Eye (tissue), 1 donor: ENCODE measurements at places on chromosomes 16 and 17.

DNA sequence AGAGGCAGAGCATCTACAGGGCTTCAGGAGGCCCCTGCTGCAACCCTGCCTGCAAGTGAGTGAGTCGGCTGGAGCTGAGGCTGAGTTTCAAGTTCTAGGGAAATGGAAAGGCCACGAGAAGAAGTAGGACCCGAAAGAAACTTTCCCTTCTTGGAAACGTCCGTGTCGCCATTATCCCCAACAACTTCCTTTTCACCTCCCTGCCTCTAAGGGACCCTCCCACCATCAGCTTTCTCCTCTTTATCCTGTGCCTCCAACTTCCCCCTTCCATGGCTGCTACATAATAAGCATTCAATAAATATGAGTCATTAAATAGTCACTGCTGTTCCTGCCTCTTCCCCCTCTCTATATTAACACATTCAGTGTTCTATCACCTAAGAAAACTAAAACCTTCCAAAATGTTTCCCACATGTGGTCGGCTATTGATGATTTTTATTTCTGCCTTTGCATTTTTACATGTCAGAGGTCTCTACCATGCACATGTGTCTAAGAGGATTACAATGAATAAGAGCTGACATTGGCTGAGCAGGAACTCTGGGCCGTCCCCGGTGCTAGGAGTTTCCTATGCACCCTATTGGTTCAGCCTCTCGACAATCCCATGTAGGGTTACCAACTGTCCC lies 115.9 kb upstream of the TNRC6C start:
- DNase-seq, result no peak

DNA sequence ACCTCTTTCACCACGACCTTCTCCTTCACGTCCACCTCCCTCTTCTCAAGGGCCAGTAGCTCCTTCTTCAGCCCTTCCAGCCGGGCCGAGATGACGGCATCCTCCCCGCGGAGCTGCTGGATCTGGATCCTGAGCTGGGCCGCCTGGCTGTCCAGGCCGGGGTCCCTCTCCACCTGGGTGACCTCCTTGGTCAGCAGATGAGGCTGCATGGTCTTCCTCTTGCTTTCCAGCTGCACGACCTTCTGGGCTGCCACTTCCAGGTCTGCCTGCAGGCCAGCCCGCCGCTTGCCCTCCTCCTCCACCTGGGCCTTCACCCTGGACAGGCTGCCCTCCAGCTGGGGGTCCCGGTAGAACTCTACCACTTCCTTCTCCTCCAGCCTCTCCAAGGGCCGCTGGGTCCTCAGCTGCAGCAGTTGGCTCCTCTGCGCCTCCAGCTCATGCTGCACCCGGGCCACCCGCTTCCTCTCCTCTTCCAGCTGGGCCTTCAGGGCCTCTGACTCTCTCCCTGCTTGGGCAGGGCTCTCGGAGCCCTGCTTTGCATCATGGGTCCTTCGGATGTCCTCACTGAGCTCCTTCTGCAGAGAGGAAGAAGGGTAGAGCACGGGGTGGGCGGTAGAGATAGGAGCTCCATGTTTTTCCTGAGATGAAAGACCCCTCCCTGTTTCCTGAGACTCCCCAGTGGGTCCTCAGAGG lies 9.5 kb downstream of the CDK3 start:
- DNase-seq, result no peak

- DNase-seq, result peak; percentile 92
Observed at GRCh38 chr17:1762901-1763898, 1.3 kb downstream of the SERPINF1 start.

- no peak for DNase-seq
Observed at GRCh38 chr17:13355054-13355453, 246.7 kb downstream of the HS3ST3A1 start.

DNA sequence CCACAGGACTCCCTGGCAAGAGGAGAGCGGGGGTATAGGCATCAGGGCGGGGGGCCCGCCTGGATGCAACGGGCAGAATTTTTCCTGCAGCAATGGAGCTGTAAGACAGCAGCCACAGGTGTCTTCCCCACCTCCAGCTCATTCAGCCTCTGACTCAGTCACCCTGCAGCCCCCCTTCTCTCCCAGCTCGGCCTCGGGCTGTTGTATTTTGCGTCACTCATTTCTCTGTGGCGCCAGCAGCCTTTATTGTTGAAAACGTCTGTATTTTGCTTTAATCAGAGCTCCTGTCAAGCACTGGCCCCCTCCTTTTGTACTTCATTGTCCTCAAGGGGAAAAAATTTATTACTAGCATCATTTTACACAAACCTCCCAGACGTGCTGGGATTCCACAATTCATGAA lies 117.7 kb downstream of the WSCD1 start:
- peak; percentile 51 for DNase-seq

DNA sequence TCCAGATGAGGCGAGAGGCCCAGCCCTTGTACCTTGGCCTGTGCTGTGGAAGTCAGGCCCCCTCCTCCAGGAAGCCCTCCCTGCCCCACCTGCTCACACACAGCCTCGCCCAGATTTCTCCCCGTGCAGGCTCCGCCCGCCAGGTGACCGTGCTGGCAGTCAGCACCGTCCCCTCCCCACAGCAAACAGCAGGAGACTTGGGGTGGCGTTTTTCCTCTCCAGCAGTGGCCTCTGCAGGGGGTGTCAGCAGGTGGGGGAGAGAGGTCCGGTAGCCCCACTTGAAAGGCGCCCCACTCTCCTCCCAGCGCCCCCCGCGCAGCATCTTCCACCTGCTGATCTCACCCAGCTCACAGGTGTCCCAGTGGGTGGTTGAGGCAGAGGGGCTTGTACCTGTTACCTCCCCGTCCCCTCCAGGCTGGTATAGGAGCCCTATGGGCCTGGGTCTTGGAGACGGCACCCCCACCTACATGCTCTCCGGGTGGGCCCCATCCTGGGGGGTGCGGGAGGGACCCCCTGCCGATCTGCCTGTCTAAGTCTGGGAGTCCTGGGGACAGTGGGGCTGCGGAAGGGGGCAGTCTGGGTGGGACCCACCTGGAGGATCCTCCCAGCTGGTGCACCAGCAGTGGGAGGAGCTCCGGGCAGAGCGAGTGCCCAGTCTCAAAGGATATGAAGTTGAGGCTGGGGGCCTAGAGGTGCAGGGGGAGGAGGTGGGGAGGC lies 4.2 kb upstream of the C1QTNF8 start:
- DNase-seq, result no peak

GRCh38 chr17:78112518-78113471 lies 15.8 kb downstream of the TMC6 start:
- peak; percentile 85 for DNase-seq

DNA sequence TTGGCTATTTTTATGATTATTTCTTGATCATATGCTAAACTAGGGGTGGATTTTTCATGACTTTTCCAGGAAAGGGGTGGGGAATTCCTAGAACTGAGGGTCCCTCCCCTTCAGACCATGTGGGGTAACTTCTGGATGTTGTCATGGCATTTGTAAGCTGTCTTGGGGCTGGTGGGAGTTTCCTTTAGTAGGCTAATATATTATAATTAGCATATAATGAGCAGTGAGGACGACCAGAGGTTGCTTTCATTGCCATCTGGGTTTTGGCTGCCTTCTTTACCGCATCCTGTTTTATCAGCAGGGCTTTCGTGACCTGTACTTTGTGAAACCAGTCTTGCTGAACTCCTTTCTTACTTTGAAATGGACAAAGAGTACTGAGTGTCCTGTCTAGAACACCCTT lies 40.4 kb upstream of the ABCA5 start:
- DNase-seq, result no peak

DNA sequence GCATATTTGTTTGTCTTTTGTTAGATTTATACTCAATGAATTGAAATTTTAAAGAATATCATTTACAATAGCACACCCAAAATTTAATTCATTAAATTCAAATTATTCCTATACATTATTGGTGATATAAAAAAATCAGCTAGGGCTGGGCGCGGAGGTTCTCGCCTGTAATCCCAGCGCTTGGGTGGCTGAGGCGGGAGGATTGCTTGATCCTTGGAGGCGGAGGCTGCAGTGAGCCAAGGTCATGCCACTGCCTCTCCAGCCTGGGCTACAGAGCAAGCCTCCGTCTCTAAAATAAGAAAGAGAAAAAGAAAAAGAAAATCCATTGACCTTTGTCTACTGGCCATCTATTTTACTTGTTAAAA lies 4.5 kb upstream of the PRDM7 start:
- DNase-seq, result no peak

DNA sequence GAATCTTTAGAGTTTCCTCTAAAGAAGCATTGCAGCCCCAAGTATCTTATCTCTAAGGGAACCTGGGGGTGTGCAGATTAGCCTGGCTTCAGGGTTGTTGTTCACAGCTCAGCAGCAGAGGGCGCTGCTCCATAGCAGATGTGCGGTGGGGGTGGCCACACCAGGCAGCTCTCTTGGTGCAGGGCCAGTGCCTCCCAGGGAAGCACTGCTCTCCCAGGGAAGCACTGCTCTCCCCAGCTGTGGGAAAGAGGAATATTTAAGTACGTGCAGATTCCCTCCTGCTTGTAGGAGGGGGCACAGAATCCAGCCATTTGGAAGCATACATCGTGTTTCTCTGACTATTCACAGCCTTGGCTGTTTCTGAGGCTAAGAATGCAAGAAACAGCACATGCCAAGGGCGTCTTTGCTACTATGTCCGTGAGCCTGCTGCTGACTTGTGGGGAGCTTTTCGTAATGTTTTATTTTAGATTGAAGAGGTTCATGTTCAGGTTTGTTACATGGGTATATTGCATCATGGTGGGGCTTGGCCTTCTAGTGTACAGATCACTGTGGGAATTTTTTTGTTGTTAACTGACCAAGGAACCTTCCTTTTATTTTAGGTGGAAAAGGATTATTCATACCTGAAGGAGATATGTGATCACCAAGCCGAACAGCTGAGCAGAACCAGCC lies 217.8 kb downstream of the SPECC1 start:
- peak; percentile 91 for DNase-seq

DNA sequence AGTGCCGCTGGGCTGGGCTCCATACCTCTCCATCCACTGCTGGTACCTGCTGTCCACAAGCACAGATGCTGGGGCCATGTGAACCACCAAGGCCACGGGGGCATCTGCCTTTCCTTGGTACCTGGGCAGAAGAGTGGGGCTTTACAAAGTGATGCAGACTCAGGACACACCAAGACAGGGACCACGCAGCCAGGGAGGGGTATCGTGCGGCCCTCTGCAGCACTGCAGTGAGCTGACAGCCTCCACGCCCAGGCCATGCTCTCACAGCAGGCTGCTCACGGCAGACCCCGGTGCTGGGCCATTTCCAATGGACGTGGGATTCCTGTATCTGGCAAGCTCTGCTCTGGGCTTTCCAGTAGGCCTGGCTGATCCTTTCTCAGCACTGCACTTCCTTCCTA lies 14.4 kb downstream of the ELAC2 start:
- DNase-seq, result no peak
